ENCODE measurements at places on chromosomes 4 and X.

DNA sequence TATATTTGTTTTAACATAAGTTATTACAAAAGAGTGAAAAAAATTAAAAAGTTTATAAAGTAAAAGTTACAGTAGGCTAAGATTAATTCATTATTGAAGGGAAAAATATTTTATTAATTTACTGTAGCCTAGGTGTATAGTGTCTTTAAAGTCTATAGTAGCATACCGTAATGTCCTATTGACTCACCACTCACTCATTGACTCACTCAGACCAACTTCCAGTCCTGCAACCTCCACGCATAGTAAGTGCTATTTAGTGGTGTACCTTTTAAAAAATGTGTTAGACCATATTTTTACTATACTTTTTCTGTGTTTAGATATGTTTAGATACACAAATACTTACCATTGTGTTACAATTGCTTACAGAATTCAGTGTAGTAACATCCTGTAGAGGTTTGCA, 841.1 kb downstream of the CENPC start:
- no peak for DNase-seq

GRCh38 chrX:23952984-23953907, 45.4 kb downstream of the CXorf58 start:
- no peak for DNase-seq

DNA sequence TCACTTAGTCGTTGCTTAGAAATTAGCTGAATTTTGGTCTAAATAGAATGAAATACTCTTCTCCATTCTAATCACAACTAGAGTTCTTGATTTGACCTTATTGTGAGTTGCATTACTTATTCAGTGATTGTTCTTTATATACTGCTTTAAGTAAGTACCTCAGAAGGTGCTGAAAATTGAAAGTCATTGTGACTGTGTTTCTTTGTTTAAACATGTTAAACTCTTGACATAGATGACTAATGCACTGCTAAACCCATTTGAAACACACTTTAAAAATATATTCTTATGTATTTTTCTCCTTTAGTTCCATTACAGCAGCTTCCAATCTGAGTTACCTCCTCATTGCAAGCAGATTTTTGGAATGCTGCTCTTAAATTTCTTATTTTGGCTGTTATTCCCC, 9.1 kb downstream of the TSPAN7 start:
- no peak for DNase-seq

GRCh38 chr4:185656467-185656931, 121.2 kb upstream of the PDLIM3 start:
- DNase-seq: no peak

GRCh38 chr4:150960818-150961217, 54.3 kb downstream of the LRBA start:
- peak; percentile 41 for DNase-seq

- no peak for DNase-seq
Observed at GRCh38 chr4:73589261-73589847, 30.9 kb downstream of the RASSF6 start.

- DNase-seq: no peak
Observed at GRCh38 chrX:136030303-136031191, 45.3 kb downstream of the SLC9A6 start.

DNA sequence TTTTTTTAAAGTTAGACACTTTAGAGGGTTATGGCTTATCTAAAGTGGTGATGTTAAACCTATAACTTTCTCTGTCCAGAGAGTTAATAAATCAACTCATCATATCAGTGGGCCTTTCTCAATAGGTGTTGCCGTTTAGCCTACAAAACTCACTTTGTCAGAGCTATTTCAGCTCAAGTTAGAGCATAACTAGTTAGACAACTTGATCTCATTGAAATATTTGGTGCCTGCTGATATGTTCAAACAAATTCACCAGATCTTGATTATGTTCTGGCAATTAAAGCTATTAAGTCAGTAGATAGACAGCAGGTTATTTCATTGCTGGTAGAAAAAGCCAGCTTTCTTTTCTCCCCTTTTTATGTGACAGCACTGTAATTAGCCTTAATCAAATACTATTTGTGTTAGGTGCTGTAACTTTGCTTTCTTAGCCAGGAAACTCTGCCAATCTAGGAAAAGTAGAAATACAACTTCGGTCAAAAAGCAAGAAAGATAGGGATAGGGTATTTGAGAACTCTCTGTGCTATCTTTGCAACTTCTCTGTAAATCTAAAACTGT, 191.8 kb downstream of the MAML3 start:
- no peak for DNase-seq

DNA sequence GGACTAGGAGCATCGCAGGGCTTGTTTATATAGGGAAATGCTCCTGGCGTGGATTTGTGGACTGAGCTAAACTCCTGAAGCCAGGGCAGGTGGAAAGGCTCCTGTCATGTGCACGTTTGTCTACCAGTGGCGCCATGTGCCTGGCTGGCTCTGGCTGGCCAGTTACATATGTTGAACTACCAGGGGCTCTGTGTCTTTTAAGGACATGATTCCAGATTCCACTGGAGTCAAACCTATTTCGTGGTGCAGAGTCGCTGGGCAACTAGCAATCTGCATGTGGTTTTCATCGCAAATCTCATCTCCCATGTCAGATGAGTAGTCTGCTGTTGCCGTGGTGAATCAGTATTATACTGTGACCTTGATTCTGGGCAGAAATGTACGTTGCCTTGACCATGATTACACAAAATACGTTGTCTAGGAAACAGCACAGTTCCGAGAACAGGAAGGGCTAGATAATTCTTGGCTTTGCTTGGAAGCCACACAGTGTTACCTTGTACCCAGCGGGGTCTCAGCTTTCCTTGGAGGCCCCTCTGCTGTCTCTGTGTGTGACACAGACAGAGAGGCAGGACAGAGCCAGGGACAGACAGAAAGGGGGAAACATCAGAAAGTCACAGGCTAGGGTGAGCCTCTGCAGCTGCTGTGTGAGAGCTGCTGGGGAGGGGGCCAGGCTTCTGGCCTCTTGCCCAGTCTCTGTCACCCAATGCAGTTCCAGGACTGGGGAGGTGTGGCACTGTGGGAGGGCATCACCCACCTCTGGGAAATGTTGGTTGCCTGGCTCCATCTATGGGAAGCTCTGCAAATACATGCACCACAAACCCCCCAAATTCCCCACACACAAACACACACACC, 19.2 kb downstream of the PNMA6E start:
- DNase-seq: no peak

- no peak for DNase-seq
Observed at GRCh38 chrX:39440799-39441284, 639.6 kb downstream of the MID1IP1 start.

Data from stimulated activated CD4-positive, alpha-beta T cell treated with anti-CD3 and anti-CD28 coated beads, Interleukin-12 subunit alpha, Interleukin-12 subunit beta, amount 100 ng/mL, for 24 hours (primary cell).